Activated B cell treated with CpG ODN at 0.5 μM for 24 hours (primary cell): ENCODE measurements at places on chromosomes 13 and 19.
A peak's percentile ranks its signal among the peaks of the same experiment; 100 is the strongest.

- DNase-seq: no peak
Measured at GRCh38 chr13:23288995-23289394, 108.2 kb downstream of the SGCG start.

GRCh38 chr19:3556423-3556977 lies 886 bp downstream of the MFSD12 start:
- DNase-seq: no peak

GRCh38 chr13:39692660-39693438 lies 37.4 kb downstream of the COG6 start:
- no peak for DNase-seq

- peak; percentile 33 for DNase-seq
Measured at GRCh38 chr19:35083691-35084508, 31.7 kb upstream of the FXYD3 start.

GRCh38 chr19:9324584-9324962 lies 594 bp downstream of the ZNF559 start:
- no peak for DNase-seq

- DNase-seq: no peak
Measured at GRCh38 chr19:16598848-16599247, 26.6 kb upstream of the SLC35E1 start.

GRCh38 chr13:30396434-30397075 lies 25.7 kb upstream of the UBE2L5 start:
- DNase-seq: no peak

- no peak for DNase-seq
Measured at GRCh38 chr13:40292536-40292935, 373.9 kb downstream of the FOXO1 start.

DNA sequence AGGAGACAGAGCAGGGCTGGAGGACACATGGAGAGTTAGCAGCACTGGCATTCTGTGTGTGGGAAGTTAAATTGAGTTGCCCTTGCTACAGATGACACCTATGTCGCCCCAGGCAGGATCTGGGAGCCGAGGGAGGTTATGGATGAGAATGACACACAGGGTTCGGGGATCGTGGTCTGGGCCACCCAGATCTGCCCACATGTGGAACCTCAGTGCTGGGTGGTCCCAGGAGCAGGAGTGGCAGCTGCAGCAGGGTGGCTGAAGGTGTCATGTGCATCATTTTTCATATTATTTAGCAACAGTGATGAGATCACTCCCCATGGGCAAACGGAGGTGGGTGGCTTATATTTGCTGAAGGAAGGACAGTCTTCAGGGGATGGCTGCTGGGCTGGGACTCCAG lies 3.2 kb downstream of the IL17D start:
- DNase-seq: no peak

GRCh38 chr19:13959141-13959961 lies 7.0 kb downstream of the DCAF15 start:
- DNase-seq: no peak

- no peak for DNase-seq
Measured at GRCh38 chr19:739998-740715, 10.8 kb upstream of the MISP start.

DNA sequence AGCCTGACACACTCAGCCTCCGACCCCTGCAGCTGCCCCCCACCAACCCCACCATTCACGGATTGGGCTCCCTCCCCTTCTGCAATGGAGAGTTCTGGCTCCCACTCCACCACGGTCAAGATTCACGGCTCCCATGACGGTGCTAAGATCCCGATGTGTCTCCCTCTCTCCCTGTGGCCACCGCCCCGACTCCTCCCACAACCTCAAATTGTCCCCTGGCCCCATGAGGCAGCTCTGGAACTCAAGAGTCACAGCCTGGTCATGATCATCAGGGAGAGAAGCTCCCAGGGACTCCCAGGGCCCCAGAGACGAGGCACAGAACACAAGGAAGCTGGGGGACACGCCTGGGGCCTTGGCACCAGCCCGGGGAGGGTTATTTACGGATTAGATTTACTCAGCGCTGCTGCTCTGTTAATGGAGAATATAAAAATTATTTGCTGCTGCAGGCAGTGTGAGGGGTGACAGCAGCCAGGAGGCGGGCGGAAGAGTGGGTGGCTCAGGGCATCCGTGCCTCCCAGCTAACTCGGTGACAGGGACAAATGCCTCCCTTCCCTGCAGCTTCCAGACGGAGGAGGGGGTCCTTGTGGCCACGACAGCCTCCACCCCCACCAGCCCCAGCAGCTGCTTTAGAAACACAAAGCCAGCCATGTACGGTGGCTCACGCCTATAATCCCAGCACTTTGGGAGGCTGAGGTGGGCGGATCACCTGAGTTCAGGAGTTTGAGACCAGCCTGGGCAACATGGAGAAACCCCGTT lies 184.2 kb downstream of the PTPRS start:
- DNase-seq: no peak

DNA sequence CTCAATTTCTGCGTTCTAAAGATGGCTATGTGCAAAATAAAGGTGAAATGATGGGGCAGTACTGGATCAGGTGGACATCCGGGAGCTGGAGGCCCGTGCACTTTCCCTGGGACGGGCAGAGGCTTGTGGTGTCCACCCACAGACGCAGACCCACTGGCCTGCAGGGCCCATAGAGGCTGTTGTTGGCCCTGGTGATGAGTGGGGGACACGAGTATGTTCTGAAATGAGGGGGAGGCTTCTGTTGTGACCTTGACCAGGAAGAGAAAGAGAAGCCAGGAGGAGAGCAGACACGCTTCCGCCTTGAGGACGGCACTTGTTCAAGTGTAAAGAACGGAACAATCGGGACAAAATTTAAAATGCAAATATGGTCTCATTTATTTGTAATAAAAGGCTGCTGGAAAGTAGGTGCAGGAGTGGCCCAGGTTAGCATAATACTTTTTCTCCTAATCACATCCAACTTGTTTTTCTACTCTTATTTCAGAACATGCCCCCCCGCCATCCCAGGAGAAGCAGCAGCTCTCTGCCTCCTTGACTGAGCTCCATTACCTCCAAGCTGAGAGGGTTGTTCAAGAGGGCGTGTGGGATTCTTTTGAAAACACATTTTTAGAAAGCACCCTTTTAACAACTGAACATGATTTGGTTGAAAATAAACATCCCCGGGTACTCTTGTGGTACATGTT lies 27.1 kb downstream of the ATP11A start:
- no peak for DNase-seq

DNA sequence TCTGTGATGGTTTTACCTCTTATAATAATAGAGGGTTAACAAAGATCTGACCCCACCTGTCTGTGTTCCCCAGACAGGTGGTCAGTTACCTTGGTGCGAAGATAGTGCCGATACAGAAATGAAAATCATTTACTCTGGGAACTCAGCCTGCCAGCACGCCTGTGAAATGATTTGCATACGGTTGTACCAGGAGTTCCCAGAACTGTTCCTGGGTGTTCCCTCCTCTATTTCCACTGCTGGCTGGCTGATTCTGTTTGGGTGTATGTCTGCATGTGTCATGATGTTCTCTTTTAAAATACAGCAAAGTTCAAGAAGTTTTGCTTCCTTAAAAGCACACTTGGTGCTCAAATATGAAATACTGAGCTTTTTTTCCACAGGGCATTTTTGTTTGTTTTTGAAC lies 527.1 kb downstream of the FGF9 start:
- no peak for DNase-seq

DNA sequence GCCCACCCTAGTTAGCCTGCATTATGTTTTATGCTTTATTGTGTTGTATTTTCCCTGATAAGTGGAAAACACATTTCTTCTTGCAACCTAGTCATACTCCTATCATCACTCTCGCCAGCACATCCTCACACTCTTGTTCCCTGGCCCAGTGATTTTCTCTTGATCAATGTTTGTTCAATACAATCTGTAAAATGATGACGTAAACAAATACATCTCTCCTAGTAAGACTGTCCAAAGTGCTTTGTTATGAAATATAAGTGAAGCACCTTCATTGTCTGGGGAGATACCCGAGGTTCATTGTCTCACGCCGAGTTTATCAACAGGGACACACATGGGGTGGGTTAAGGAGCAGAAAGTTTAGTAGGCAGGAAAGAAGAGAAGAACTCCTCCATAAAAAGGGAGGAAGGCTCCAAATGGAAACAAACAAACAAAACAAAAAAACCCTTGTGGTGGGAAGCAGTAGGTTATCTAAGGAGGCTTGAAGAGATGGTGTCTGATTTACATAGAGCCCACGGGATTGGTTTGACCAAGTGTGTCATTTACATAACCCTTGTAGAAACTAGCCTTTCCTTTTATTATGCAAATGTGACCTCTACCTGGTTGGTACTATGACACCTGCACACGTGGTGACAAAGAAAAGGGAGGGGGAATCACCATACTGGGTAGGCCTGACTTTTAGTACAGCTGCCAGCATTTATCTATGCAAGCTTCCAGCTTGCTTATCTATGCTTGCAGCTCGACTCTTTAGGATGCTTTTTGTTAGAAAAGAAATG lies 1317.9 kb upstream of the SPRY2 start:
- no peak for DNase-seq

DNA sequence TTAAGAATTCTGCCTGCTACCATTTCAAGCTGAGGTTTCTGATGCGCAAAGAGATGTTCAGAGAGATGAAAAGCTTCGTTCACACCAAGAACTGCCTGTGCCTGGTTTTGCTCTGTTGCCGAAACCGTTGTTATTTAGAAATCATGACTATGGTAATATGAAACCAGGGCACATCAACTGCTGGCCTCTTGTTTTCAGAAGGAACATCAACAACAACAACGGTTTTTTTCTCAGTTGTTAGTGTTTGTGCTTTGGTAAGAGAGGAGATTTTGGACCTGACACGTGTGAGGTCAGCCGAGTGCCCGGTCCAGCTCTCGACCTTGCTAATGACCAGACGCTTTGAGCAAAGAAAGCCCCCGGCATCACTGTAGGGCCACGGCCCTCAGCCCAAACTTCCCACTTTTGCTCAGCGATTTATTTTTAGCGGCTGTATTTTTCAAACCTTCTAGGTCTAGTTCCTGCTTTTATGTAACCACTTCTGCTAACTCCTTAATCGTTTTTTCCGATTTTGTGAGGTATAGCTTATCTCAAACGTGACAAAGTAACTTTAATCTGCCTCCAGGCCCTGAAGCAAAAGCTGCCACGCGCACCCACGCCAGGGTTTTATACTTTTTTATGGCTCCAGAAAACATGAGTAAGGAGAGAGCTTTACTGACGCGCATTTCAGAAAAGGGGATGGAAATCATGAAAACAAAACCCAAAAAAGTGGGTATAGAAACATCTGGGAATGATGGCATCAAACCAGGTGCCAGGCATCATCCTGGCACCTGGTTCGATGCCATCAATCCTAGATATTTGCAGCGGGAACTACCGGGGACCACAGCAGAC lies 42.0 kb downstream of the KLF2 start:
- peak; percentile 59 for DNase-seq

DNA sequence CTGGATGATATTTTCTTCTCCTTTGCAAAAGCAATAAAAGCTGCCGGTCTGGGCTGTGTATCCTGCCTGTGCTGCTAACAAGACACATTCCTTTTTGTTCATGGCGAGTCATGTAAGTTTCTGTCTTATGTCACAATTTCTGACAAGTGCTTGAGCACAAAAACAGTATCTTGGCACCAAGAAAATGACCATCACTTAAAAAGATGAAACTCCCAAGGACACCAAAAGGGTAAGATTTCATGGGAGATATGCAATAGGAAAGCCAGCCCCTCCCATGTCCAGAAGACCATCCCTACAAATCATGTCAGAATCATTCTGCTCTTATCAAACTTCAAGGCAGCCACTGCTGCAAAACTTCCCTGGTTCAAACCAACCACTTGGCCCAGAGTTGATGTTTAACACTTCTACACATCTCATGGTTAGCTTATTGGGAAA lies 375.4 kb upstream of the ZNF507 start:
- DNase-seq: no peak

GRCh38 chr13:102038787-102039186 lies 363.1 kb downstream of the FGF14 start:
- DNase-seq: no peak
